Stimulated activated CD4-positive, alpha-beta T cell treated with anti-CD3 and anti-CD28 coated beads, Interleukin-2, amount 100 ng/mL, for 4 hours (primary cell): ENCODE measurements at places on chromosomes 6 and 20.

GRCh38 chr6:160279850-160280249 lies 21.2 kb upstream of the SLC22A2 start:
- DNase-seq, result no peak

DNA sequence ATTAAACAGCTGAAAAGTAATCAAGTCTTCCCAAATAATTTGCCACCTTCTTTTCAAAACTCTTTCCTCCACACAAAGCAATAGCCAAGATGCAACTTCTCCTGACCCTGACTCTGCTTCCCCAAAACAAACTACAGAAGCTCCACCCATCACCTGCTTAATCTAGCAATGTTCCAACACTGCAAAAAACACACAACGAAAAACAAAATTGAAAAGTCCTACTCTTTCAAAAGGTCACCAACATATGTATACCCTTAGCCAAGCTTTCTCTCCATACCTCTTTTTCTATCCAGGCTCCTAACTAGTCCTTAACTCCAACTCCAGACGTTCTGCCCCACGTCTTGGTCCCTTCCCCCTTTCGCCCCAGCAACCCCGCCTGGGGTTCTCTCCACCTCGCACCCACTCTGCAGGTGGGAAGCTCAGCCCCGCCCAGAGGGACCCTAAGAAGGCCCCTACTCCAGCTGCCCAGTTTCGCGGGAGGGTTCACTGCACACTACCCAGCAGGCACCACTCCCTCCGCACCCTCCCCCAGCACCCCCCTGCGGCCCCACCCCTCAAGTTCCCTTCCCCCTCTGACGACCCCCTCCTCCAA lies 717 bp downstream of the CSNK2A1 start:
- no peak for DNase-seq

GRCh38 chr6:81228912-81229555 lies 523.4 kb downstream of the TENT5A start:
- DNase-seq, result no peak

GRCh38 chr6:46265373-46265772 lies 94.6 kb upstream of the ENPP5 start:
- DNase-seq, result no peak

GRCh38 chr20:58150772-58151171 lies 77.7 kb downstream of the ANKRD60 start:
- DNase-seq, result no peak

- no peak for DNase-seq
Observed at GRCh38 chr6:84193114-84193708, 34.2 kb downstream of the CEP162 start.

DNA sequence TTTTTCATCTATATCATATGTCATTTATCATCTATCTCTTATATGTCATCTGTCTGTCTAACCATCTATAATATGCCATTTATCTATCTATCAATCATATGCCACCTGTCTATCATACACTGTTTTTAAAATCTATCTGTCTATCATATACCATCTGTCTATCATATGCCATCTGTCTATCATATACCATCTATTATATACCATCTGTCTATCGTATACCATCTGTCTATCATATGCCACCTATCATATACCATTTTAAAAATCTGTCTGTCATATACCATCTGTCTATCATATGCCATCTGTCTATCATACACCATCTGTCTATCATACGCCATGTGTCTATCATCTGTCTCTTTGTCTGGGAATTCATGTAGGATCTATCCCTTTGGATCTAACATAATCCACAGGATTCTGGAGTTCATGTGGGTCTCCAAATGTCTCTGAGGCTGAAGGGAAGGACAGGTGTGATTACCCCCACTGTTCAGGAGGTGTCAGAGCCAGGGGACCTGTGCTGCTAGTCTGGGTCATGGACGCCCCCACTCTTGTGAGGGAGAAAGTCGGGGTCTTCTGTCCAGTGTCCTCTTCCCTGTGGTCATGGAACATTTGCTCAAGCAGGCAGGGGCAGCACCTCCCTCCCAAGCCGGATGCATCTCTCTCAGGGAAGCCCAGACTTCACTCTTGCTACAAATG lies 36.9 kb upstream of the FRMD1 start:
- DNase-seq, result no peak

- DNase-seq, result no peak
Observed at GRCh38 chr6:128230267-128230989, 290.0 kb downstream of the PTPRK start.

- DNase-seq, result no peak
Observed at GRCh38 chr6:9914951-9915350, 499.9 kb downstream of the TFAP2A start.

DNA sequence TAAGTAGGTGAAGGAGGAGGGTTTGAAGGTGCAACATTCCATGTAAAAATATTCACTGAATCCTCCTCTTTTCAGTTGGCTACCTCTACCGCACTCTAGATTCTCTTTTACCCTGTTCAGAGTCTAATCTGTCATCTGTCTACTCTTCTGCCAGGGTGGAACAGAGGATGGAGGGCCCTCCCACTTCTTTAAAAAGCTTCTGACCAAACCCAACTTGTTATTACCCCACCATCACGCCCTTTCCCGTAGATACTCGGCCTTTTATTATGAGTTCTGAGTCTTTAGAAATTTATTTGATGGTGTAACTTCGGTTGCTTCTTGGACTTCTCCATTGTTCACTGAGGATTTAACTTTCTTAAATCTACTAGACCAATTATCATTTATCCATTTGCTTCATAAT lies 11.7 kb downstream of the STX11 start:
- no peak for DNase-seq

DNA sequence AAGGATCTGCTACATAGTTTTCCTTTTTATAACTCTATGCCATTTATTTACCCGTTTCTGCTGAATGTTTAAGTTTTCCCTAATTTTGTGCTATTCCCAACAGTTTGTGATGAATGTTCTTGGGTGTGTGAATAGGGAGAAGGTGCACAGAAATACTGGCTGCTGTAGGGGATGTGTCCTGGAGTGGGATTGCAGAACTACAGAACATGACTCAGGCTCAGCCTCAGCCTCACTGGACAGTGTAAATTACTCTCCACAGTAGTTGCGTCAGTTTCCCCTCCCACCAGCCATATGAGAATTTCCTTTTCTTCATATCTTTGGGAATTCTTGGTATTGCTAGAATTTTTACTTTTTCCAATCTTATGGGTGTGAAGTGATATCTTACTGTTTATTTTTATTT lies 57.0 kb downstream of the SLX4IP start:
- DNase-seq, result no peak

DNA sequence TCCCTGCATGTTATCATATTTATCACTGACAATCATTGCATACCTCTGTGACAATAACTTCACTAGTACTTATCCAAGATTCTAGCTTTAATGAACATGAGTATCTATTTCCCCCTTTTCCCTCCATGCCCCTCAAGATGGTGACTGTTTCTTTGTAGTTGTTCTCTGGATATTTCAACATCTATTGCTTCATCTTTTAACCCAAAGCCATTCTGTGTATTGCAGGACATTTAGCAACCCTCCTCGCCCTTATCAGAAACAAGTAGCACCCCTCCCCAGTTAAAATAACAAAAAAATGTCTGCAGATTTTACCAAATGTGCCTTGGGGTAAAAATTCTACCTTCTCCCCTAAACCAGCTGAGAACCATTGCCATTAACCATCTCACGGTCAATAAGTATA lies 979.8 kb upstream of the MANEA start:
- DNase-seq, result no peak

- DNase-seq, result no peak
Observed at GRCh38 chr6:125831659-125832058, 40.9 kb downstream of the NCOA7 start.

- DNase-seq, result no peak
Observed at GRCh38 chr6:44779130-44779826, 391.8 kb downstream of the CDC5L start.

GRCh38 chr20:63214514-63214913 lies 1.4 kb downstream of the YTHDF1 start:
- DNase-seq, result no peak

- DNase-seq, result no peak
Observed at GRCh38 chr6:114747995-114748625, 405.3 kb upstream of the HS3ST5 start.

GRCh38 chr6:33008944-33009861 lies at the start of gene HLA-DOA:
HLA-DOA (minus strand) TSS chr6:33009591.
- DNase-seq, result peak; percentile 15

GRCh38 chr6:111114087-111114443 lies 26.8 kb downstream of the SLC16A10 start:
- no peak for DNase-seq

GRCh38 chr6:154916857-154917256 lies 78.3 kb upstream of the TIAM2 start:
- DNase-seq, result no peak

DNA sequence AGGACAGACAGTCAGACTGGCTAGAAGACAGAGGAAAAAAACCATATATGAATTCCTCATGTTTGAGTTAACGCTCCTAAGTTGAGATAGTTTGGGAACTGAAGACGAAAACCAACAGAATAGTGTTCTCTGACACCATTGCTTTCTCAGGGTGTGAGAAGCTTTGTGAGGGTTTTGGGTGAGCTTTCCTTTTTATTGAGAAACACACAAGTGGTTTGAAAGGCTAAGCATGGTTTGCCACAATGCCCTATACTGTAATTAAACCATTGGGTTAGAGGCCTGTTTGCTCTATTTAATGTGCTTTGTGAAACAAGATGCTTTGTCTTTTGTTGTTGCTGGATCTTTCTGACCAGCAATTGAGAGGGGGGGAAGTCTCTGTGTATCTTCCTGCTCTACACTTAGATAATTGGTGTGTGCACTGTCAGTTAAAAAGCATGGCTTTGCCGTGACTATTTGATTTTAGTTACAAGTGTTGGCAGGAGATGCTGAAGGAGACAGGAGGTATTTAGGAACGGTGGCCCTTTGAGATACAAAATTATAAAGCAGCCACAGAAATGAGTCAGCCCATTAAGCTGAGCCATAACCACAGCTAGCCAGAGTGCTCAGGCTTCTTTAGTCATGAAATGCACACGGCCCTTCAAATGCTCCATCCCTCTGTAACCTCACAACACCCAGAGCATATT lies 273.0 kb upstream of the PREP start:
- DNase-seq, result no peak

- DNase-seq, result no peak
Observed at GRCh38 chr20:37194621-37195417, 15.5 kb upstream of the MROH8 start.

DNA sequence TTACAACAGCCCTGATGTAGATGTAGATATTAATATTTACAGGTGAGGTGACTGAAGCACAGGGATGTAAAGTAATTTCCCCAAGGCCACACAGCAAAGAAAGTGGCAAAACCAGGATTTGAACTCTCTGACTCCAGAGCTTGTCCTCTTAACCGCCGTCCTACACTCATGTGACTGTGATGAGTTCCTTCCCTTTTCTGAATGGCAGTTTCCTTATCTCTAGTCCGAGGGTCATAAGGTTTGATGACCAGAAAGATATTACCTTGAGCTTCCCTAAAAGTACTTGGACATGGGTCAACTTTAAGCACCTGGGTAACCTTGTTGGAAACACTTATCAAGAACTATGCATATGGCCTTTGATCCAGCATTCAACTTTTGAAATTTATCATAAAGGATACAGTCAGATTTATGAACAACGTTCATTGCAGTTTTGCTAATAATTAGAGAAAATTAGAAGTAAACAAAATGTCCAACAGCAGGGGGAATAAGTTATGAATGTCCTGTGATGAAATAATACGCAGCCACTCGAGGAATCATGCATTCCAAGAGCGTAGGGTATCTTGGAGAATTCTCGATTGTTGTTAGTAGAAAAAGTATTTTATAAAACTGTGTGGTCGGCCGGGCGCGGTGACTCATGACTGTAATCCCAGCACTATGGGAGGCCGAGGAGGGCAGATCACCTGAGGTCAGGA lies 2.3 kb upstream of the TLDC2 start:
- no peak for DNase-seq

DNA sequence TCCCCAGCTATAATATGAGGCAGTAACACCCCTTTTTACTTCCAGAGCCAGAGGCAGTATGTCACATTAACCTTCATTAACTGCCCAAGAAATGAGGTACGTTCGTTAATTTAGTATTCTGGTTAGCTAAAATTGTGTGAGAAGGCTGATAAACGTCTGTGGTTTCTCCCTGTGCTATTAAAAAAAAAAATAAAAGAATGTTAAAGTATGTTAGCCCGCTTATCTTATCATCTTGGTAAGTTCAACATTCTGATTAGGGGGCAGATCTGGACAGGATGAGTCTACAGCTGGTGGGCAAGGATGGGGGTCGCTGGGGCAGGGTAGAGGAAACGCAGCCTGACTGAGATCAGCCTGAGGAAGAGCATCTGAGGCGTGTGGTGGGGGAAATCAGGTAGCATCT lies 154.0 kb downstream of the PRL start:
- DNase-seq, result no peak

- DNase-seq, result no peak
Observed at GRCh38 chr20:5297280-5298004, 19.3 kb downstream of the PROKR2 start.

GRCh38 chr6:139369568-139370282 lies 4.7 kb downstream of the CITED2 start:
- no peak for DNase-seq

DNA sequence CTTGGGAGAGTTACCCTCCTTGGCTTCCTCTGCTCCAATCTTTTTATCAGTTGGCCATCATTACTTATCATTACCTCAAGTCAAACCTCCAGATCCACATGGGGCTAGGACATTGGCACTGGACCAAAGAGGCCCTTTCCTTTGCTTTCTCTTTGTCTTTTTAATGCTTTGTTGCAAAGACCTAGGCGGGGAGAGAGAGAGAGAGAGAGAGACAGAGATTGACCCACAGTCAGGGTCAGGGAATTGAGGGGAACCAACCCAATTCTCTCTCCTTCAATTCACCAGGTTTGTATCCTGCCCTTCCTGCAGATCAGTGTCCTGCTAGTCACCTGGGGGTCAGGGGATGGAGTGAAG lies 3.5 kb upstream of the VEGFA start:
- no peak for DNase-seq

GRCh38 chr20:57251344-57251743 lies 15.1 kb downstream of the BMP7 start:
- DNase-seq, result no peak
